ENCODE measurements at places on chromosomes 11 and 22.

DNA sequence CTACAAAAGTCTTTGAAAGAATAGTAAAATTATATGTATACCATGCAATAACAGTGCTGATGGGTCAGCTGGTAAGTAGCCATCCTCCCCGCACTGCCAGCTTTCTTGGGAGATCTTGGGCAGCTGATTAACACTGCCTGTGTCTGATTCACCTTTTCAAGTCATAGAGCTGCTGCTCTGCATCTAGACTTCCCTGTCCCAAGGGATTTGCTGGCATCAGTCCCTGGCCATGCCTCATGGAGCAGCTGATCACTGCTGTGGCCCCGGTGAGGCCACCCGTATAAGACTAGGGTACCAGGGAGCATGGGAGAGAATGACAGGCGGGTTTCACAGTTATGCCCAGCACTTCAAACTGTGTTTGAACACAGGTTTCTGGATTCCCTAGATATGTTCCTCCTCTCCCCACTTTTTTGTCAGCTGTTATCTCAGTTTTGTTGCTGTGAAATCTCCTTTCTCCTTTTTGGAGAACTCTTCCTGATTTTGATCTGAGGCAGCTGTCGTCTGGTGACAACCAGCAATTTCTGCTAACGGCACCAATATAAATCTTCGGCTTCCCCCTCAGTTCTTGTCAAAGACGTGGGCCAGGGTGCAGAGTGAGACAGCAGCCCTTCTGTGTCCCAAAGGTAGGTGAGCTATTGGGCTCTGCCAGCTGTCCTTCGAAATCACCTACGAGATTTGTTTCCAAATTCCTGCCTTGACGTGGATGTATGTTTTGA, 438.9 kb downstream of the NTM start:
- no peaks in the 10 kb centered on the region for H3K36me3 ChIP-seq
- no peak overlapping the region for H3K27ac ChIP-seq
- DNase-seq: no peak
- H3K4me3 ChIP-seq: no peak overlapping the region
- peaks cover 7% of the 10 kb centered on the region for H3K4me1 ChIP-seq

GRCh38 chr11:1507381-1508140, 21.0 kb upstream of the MOB2 start:
- peak overlapping the region; percentile 26 for H3K27ac ChIP-seq
- H3K4me3 ChIP-seq: no peak overlapping the region
- no peaks in the 10 kb centered on the region for H3K27me3 ChIP-seq
- no peaks in the 10 kb centered on the region for H3K36me3 ChIP-seq

- DNase-seq: no peak
- no peak overlapping the region for H3K4me3 ChIP-seq
- no peaks in the 10 kb centered on the region for H3K36me3 ChIP-seq
- no peaks in the 10 kb centered on the region for H3K4me1 ChIP-seq
- H3K27me3 ChIP-seq: no peaks in the 10 kb centered on the region
- no peak overlapping the region for H3K27ac ChIP-seq
These were observed 6.6 kb upstream of the MS4A18 start for GRCh38 chr11:60717956-60718355.

DNA sequence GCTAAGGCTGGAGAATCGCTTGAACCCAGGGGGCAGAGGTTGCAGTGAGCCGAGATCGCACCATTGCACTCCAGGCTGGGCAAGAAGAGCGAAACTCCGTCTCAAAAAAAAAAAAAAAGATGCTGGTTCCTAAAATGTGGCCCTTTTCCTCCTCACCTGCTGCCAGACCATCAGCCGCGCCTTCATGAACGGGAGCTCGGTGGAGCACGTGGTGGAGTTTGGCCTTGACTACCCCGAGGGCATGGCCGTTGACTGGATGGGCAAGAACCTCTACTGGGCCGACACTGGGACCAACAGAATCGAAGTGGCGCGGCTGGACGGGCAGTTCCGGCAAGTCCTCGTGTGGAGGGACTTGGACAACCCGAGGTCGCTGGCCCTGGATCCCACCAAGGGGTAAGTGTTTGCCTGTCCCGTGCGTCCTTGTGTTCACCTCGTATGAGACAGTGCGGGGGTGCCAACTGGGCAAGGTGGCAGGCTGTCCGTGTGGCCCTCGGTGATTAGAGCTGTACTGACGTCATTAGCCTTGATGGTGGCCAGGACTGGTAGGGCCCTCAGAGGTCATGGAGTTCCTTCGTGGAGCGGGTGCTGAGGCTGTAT, 50.7 kb upstream of the PPP6R3 start:
- H3K27ac ChIP-seq: no peak overlapping the region
- DNase-seq: no peak
- H3K4me3 ChIP-seq: no peak overlapping the region
- no peaks in the 10 kb centered on the region for H3K27me3 ChIP-seq
- H3K4me1 ChIP-seq: no peaks in the 10 kb centered on the region

GRCh38 chr22:17684245-17684644, 45.7 kb downstream of the BCL2L13 start:
- no peak overlapping the region for H3K4me3 ChIP-seq
- no peak for DNase-seq
- H3K27ac ChIP-seq: no peak overlapping the region
- no peaks in the 10 kb centered on the region for H3K4me1 ChIP-seq
- no peaks in the 10 kb centered on the region for H3K27me3 ChIP-seq

- H3K4me3 ChIP-seq: no peak overlapping the region
- H3K27me3 ChIP-seq: no peaks in the 10 kb centered on the region
- no peak for DNase-seq
- no peaks in the 10 kb centered on the region for H3K36me3 ChIP-seq
These were observed 39.8 kb upstream of the SPTBN2 start for GRCh38 chr11:66768818-66769217.

GRCh38 chr11:46898396-46899095, 19.8 kb downstream of the LRP4 start:
- no peak overlapping the region for H3K27ac ChIP-seq
- no peaks in the 10 kb centered on the region for H3K27me3 ChIP-seq
- H3K4me3 ChIP-seq: no peak overlapping the region
- peaks cover 11% of the 10 kb centered on the region for H3K36me3 ChIP-seq

DNA sequence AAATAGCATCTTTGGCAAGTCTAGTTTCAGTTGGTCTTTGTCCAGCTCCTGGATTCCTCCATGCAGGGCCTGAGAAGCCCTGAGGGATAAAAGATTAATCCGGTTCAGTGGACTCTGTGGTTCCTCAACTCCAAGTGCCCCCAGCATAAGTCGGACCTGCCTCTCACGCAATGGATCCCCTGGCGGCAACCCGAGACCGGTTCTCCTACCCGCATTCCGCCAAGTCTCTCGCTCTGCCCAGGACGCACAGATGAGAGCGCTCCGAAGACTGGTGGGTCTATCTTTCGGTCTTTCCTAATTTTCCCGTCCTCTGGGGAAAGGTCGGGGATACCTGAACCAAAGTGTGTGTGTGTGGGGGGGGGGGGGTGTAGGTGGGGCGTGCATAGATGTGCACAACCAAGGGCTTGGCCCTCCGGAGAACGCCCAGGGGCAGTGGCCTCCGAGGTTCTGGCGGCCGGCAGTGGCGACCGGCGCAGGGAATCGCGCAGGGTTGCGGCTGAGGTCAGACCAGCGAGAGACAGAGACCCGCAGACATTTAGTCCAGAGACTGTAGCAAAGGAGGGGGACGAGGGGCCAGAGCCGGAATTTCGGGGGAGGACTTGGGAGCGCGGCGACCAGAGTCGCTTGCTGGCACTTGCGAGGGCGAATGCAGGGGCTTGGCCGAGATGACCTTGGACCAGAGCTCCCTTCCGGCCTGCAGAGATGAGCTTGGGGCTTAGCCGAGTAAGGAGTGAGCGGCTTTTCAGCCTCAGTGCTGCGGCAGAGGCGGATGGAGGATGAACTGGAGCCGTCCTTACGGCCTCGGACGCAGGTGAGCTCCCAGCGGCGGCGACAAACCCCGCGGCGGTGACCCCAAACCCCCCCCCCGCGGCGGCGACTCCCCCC, 712 bp upstream of the SLC2A11 start:
- peaks cover 4% of the 10 kb centered on the region for H3K4me1 ChIP-seq
- H3K27me3 ChIP-seq: no peaks in the 10 kb centered on the region
- H3K36me3 ChIP-seq: no peaks in the 10 kb centered on the region
- H3K27ac ChIP-seq: peak overlapping the region; percentile 68
- DNase-seq: no peak
- peak overlapping the region; percentile 64 for H3K4me3 ChIP-seq

- H3K36me3 ChIP-seq: no peaks in the 10 kb centered on the region
- no peaks in the 10 kb centered on the region for H3K27me3 ChIP-seq
- no peak overlapping the region for H3K27ac ChIP-seq
These were observed 7.6 kb downstream of the BAD start for GRCh38 chr11:64276653-64277431.

Data from H1 (cell line).